ENCODE measurements at places on chromosomes 16 and 17.
A peak's percentile ranks its signal among the peaks of the same experiment; 100 is the strongest.

DNA sequence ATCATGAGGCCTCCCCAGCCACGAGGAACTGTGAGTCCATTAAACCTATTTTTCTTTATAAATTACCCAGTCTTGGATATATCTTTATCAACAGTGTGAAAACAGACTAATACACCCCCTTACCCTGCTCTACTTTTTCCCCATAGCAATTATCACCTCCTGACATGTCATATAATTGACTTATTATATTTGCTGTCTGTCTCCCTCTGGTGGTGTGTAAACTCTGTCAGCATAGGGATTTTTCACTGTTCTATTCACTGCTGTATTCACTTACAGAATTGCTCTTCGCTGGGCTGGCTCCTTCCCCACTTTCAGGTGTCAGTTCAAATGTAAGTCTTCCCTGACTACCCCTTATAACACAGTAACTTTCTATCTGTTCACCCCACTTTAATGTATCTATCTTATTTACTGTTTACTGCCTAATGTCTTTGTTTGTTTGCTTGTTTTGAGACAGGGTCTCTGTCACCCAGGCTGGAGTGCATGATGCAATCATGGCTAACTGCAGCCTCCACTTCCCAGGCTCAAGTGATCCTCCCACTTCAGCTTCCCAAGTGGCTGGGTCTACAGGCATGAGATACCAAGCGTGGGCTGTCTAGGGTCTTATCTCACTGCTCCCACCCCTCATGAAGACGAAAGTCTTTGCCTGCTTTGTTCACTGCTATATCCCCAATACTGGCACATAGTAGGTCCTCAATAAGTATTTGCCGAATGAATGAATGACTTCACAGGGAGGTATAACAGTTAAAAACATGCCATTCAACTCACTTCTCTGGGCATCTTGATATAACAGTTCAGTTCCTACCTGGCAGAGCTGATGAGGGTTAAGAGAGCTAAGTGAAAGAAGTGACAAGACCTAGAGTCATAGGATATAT is 52.4 kb upstream of the CDH3 start:
- DNase-seq: no peak

GRCh38 chr17:10352893-10353292 is 19.9 kb downstream of the MYH13 start:
- no peak for DNase-seq

- peak; percentile 70 for DNase-seq
Observed at GRCh38 chr16:89289428-89290395, 72.2 kb downstream of the ZNF778 start.

DNA sequence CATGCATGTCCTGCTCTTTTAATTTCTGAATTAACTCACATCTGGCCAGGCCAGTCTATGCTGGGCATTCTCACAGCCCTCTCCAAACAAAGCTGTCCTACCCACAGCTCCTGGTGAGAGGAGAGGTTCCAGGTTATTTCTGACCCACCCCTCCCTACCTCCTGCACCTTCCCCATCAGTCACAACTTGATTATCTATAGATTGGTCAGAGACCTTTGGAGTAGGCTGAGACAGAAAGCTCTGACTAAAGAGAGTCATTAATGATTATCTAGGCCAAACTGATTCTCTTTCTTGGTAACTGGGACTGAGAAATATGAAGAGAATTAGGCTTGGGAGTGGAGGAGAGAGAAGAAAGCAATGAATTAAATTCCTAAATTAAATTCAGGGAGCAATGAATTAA is 1.4 kb upstream of the KRT222 start:
- DNase-seq: no peak

DNA sequence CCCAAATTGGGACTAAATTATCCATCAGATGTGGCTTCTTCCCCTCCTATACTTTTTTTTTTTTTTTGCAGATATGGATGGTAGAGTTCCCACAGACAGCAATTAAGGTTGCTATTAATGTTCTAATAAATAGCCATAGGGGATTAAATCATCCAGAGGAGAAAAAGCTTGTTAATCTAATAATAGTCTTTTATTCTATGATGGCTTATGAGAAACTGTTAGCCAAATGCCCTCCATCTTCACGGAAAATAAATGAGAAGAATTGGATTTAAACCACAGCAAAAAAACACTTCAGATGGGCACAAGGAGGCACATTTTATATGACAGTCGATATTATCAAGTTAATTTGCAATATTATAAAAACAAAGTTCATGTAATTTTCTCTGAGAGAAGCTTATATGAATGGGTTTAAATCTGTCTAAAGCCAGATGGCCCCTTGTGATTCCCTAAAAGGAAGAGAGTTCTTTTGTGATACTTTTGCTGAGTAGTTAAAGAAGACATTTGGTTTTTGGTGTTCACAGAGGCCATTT is 5.1 kb upstream of the CAPNS2 start:
- DNase-seq: no peak

DNA sequence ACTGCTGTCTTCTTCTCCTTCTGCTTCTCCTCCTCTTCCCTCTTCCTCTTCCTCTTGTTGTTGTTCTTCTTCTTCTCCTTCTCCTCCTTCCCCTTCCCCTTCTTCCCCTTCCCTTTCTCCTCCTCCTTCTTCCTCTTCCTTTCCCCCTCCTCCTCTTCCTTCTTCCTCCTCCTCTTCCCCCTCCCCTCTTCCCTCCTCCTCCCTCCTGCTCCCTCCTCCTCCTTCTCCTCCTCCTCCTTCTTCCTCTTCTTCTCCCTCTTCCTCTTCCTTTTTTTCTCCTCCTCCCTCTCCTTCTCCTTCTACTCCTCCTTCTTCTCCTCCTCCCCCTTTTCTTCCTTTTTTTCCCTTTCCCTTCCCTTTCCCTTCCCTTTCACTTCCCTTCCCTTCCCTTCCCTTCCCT is 245.0 kb upstream of the IRX5 start:
- no peak for DNase-seq

DNA sequence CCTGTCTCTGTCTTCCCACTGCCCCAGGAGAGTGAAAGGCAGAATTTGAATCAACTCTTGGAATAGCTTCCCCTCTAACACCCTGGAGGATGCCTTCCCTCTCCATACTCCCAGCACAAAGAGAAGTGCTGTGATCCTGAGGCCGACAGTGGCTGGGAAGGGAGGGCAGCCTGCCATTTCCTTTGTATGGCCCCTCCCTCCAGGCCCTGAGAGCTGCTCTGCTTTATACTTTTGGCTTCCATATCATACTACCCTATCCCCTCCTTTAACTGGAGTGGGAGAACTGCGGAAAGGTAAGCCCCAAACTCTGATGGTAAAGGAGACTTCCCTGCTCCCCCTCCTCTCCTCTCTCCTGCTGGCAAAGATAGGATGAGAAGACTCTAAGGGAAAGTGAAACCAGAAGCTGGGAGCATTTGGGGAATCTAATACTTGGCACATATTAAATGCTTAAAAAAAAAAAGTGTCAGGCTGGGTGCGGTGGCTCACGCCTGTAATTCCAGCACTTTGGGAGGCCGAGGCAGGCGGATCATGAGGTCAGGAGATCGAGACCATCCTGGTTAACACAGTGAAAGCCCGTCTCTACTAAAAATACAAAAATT is 4.1 kb upstream of the MED24 start:
- no peak for DNase-seq

GRCh38 chr16:56860226-56861020 is 4.6 kb upstream of the SLC12A3 start:
- DNase-seq: no peak

GRCh38 chr17:11832401-11833137 is 164.7 kb downstream of the ZNF18 start:
- no peak for DNase-seq

DNA sequence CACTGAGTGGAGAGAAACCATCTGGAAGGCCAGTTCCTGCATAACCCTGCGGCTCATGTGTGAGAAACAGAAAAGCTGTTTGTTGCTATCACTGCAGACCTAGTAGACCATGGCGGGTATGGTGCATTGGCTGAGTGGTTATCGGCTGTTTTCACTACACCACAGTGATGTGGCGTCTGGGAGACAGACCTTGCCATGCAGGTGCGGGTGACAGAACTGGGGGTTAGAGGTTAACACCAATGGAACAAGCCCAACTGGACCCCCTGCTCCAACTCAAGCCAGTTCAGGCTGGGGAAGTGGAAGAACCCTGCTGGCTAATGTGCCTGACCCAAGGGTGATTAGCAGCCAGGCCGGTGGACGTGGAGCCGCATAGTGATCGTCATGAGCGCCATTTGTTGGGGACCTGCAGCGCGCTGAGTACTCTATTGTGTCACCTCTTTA is 91.9 kb downstream of the IRF8 start:
- no peak for DNase-seq

GRCh38 chr16:1920727-1921171 is 2.5 kb upstream of the HS3ST6 start:
- DNase-seq: no peak

DNA sequence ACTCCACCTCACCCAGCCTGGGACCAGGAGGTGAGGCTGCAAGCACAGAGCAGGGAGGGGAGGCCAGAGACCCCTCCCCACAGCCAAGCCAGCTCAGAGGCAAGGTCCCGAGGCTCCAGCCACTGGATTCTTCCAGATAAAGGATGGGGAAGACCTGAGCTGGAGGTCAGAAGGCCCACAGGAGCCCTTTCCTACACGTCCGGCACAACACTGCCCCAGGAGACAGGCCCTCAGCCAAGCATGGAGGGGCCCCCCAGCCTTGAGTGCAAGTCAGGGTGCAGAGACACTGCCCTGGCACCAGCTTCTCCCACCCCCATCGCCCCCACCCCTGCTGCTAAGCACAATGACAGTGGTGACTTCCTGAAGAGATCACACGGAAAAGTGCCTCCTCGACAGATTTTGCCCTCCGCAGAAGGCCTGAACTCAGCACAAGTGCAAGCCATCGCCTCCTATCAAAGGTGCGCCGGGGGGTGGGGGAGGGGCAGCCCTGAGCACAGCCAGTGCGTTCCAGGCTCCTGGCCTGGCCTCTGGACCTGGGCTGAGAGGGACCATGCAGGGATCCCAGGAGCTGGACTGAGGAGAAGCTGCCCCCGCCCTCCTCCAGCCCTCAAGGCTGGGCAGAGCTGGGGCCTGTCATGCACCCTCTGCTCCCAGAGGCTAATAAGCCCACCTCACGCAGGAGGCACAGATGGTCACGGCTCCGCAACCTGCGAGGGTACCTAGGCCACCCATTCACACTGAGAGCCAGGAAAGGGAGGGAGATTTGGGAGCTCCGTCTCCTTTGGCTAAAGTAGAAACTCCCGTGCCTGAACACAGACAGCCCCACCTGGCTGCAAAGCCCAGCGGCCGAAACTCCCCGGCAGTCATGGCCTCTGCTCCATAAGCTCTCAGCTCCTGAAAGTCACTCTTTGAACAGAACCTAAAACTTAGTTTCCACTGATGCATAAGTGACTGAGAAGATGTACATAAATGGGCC is 2.7 kb downstream of the MAFG start:
- no peak for DNase-seq

- no peak for DNase-seq
Observed at GRCh38 chr17:3627769-3628167, 8.3 kb downstream of the SHPK start.

DNA sequence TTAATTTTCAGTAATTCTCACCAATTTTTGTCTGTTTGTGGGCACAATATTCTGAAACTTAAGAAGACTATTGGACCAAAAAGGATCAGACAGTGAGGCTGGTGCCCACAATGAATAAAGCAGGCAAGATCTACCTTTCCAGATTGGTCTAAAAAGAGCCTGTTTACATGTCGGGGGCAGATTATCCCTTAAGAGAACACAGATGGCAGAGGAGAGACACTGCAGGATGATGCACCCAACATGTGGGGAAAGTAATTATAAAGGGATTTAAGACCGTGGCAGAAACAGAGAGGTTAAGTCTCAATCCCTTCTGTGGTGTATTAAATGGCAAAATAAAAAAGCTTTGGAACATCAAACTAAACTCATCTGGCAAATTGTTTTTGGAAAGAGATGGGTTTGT is 331.8 kb upstream of the CDH11 start:
- no peak for DNase-seq

GRCh38 chr17:57370037-57370581 is 113.8 kb downstream of the MSI2 start:
- DNase-seq: no peak

DNA sequence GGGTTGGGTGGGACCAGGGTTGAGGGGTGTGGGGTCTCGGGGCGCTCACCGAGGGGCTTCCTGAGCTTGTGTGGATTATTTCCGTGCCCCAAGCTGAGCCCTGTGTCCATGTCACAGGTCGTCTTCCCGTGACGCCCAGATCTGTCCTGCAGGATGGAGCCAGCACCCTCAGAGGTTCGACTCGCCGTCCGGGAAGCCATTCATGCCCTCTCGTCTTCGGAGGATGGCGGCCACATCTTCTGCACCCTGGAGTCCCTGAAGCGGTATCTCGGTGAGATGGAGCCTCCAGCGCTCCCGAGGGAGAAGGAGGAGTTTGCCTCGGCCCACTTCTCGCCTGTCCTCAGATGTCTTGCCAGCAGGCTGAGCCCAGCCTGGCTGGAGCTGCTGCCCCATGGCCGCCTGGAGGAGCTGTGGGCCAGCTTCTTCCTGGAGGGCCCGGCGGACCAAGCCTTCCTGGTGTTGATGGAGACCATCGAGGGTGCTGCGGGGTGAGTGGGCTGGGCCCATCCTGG is 1.0 kb downstream of the TELO2 start:
- DNase-seq: peak; percentile 80

GRCh38 chr17:39651923-39652586 is 13.1 kb upstream of the TCAP start:
- no peak for DNase-seq

- DNase-seq: no peak
Observed at GRCh38 chr17:35101725-35102124, 17.9 kb downstream of the RAD51D start.
